ENCODE measurements at places on chromosomes 12 and 14. TPM values are rescaled to one million over a fixed set of nuclear protein-coding genes. Genes with fewer than 3 reads are reported as not detected.

Gene TAOK3
- 57.8 TPM for total RNA-seq

Gene RFLNA
- 1.3 TPM for total RNA-seq

Gene CPNE6
- total RNA-seq = not detected

Gene PLBD1
- total RNA-seq = 19.8 TPM

Gene FAM222A
- 7.3 TPM for total RNA-seq

Gene P2RX2
- 0.48 TPM for total RNA-seq

Gene CD163L1
- total RNA-seq = 14.9 TPM

Gene ARHGAP9
- 16.6 TPM for total RNA-seq

Gene MIA2
- 19.5 TPM for total RNA-seq

DNA sequence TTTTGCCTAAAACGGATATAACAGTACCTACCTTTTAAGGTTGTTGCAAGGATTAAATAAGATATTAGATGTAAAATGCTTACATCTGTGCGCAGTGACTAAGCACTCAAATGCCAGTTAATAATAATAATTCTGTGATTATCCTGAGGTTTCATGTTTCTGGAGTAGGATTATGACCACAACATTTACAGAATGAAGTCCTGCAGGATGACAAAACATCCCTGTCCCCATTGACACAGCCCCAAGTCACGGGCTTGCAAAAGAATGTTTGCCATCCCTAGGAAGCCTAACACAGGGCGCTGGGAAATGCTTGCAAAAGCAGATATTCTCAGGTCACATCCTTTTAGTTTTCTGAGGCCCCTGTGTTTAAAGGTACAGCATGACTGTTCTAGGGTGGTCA, 20.1 kb downstream of the SUSD6 start:
- DNase-seq = no peak
- H3K27me3 ChIP-seq = no peaks in the 10 kb centered on the region
- H3K27ac ChIP-seq = peak overlapping the region; percentile 37
- H3K4me1 ChIP-seq = peaks cover 16% of the 10 kb centered on the region

DNA sequence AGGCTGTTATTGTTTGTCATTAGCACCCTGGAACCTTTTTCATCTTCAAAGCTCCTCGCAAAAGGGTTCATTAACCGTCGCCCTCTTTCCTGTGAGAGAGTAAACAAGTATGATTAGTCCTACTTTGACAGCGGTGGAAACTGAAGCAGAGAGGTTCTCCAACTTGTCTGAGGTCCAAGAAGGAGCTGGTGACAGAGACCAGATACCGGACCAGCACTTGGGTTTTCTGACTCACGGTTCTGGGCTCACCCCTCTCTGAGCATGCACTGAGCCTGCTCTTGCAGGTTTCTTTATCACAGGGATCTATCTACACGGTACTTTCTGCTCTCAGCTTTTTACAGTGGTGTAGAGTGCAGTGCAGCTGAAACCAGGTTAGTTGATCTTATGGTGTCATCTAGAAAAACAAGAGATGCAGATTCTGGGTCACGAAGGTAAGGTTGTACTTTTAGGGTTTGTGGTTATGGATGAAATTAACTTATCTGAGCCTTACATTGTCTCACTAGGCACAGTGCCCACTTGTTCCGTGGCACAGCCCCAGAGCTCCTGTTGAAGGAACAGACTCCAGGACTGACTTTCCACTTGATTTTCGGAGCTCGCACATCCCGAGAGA, 62.1 kb downstream of the PPP2R5C start:
- H3K36me3 ChIP-seq = no peaks in the 10 kb centered on the region
- H3K4me3 ChIP-seq = peak overlapping the region; percentile 21
- no peak for DNase-seq
- peak overlapping the region; percentile 79 for H3K27ac ChIP-seq
- no peaks in the 10 kb centered on the region for H3K27me3 ChIP-seq

GRCh38 chr12:76399040-76399439, 50.8 kb upstream of the BBS10 start:
- no peaks in the 10 kb centered on the region for H3K27me3 ChIP-seq
- no peak overlapping the region for H3K27ac ChIP-seq
- no peaks in the 10 kb centered on the region for H3K36me3 ChIP-seq

DNA sequence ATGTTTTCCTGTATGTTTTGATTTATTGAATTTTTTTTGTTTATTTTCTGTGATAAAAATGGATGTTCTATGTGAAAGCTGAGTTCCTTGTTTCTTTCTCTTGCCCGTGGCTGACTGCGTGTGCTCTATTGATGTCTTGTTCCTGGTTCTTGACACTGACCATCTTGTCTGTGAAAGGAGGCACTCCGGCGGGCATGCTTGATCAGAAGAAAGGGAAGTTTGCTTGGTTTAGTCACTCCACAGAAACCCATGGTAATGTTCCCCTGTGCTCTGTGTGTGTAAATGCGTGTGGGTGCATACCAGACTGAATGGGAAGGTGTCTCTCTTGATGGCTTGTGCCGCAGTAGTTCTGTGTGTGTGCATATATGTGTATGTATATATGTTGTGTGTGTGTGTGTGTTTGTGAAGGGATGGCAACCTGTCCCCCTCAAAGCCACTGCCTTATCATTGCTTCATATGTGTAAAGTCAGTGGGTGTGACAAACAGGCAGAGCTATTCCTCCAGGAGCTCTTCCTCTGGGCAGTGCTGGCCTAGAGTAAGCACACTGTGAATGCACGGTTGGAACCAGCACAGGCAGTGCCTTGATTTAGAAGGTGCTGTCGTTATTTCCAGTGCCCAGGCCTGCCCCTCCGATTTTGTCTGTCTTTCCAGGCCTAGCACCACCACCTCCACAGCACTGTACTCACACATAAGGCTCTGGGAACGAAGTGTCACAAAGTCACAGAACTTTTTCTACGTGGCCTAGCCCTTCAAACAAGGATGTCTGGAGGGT, 247.3 kb upstream of the FKBP4 start:
- no peaks in the 10 kb centered on the region for H3K4me1 ChIP-seq
- no peaks in the 10 kb centered on the region for H3K36me3 ChIP-seq
- no peak overlapping the region for H3K4me3 ChIP-seq
- DNase-seq = no peak
- H3K27me3 ChIP-seq = no peaks in the 10 kb centered on the region

DNA sequence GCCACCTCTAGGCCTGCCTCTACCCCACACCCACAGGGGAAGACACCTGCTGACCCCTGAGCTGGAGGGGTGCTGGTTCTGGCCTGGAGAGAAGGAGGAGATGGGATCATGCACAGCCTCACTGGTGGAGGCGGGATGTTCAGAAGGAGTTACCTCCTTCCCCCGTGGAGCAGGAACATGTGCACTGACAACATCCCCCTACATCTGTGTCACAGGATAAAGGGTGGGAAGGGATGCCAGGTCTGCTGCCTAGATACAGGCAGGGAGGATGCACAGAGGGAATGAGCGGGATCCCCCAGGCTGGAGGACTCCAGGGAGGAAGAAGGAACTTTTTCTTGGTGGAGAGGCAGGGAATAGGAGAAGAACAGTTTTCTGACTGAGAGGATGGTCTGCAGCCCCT, 8.8 kb downstream of the NRXN3 start:
- no peaks in the 10 kb centered on the region for H3K4me1 ChIP-seq
- H3K27me3 ChIP-seq = peaks cover 12% of the 10 kb centered on the region
- H3K4me3 ChIP-seq = no peak overlapping the region
- no peak for DNase-seq
- H3K27ac ChIP-seq = no peak overlapping the region

GRCh38 chr14:96409701-96410100, 17.8 kb downstream of the AK7 start:
- no peaks in the 10 kb centered on the region for H3K27me3 ChIP-seq
- no peak overlapping the region for H3K27ac ChIP-seq
- no peak overlapping the region for H3K4me3 ChIP-seq
- no peak for DNase-seq

- no peak overlapping the region for H3K27ac ChIP-seq
- no peaks in the 10 kb centered on the region for H3K36me3 ChIP-seq
- no peak overlapping the region for H3K4me3 ChIP-seq
- H3K27me3 ChIP-seq = no peaks in the 10 kb centered on the region
- no peak for DNase-seq
- no peaks in the 10 kb centered on the region for H3K4me1 ChIP-seq
Measured at GRCh38 chr12:51475543-51475942, 50.9 kb downstream of the SLC4A8 start.

DNA sequence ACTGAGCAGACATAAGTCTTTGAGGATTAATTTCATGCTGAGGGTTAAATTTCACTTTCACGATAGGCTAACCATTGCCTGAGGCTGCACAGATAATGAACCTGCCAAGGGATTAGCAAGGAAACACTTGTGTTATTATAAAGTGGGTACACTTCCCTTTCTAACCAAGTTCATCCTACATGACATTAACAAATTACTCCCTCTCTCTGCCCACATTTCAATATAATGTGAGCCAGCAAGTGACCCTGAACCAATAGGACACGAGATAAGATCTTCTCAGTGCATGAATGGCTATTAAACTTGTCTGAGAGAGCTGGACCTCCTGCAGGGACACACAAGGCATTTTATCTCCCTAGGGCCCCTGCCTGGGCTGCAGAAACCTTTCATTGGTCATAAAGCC, 173.5 kb downstream of the PAX9 start:
- DNase-seq = no peak
- H3K27me3 ChIP-seq = no peaks in the 10 kb centered on the region
- H3K4me3 ChIP-seq = no peak overlapping the region
- H3K27ac ChIP-seq = no peak overlapping the region

DNA sequence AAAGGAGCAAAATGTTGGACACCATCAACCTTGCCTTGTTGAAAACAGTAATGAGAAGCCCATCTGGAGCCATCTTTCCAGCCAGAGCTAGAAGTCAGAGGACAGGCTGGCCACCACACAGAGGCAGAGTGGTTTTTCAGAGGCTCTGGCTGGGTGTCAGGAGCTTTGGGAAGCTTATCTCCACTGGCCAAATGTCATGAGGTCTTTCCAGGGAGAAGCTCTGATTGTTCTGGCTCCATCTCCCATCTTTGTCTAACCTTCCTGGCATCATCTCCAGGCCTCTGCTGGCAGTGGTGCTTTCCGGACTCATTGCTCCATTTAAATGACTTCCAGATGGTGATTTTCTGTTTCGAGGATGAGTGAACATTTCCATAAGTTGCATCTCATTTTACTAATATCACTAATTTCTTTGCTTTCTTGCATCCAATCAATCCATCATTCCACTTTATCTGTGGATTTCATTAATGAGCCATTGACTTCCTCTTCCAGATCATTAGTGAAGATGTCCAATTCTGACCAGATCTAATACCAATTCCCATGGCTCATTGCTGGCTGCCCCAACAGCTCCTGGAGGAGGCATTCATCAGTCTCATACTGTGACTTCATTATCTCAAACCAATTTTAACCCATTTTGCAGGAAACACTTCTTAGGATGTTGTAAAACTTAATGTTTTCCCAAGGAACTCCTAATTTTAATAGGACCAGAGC, 35.3 kb upstream of the TMTC1 start:
- no peaks in the 10 kb centered on the region for H3K36me3 ChIP-seq
- no peaks in the 10 kb centered on the region for H3K27me3 ChIP-seq
- H3K27ac ChIP-seq = no peak overlapping the region
- H3K4me3 ChIP-seq = no peak overlapping the region
- no peak for DNase-seq
- no peaks in the 10 kb centered on the region for H3K4me1 ChIP-seq

- no peak overlapping the region for H3K4me3 ChIP-seq
- no peaks in the 10 kb centered on the region for H3K27me3 ChIP-seq
- DNase-seq = no peak
- no peaks in the 10 kb centered on the region for H3K4me1 ChIP-seq
Measured at GRCh38 chr12:958588-959123, 9.2 kb upstream of the RAD52 start.

DNA sequence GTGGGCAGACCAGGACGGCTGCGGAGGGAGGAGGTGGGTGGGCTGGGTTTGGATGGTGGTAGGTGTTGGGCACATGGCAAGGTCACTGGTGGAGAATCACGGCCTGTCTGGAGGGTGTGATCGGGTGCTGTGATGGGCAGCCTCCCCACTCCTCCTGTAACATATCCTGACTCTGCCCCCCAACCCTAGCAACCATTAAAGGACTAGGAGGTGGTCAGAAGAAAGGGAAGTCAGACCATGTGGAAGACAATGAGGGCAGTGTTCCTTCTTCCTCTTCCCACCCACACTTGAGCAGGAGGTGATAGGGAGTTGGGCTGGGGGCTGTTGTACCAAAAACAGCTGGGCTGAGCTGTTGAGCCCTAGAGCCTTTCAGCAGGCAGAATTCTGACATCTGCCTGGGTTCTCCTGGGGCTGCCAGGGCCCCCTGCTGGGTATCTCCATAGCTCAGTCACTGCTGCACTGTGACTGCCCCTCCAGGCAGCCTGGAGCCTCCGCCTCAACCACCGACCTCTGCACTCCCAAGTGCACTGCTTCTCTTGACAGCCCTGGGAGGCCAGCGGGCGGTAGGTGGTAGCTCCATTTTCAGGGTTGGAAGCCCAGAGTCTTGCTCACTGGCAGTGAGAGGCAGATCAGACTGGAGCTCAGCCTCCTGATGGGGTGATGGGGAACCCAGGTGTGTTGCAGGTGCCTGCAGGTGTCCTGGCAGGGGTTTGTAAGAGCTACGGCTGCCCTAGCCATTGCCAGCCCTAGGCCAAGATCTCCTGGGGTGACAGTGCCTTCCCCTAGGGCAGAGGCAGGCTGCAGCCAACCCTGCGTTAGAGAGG, 15.4 kb downstream of the VASH1 start:
- peak; percentile 13 for DNase-seq
- H3K4me1 ChIP-seq = peaks cover 6% of the 10 kb centered on the region
- no peak overlapping the region for H3K27ac ChIP-seq
- H3K27me3 ChIP-seq = no peaks in the 10 kb centered on the region

GRCh38 chr14:33279865-33280264, 341.2 kb downstream of the NPAS3 start:
- no peaks in the 10 kb centered on the region for H3K4me1 ChIP-seq
- DNase-seq = no peak
- H3K27me3 ChIP-seq = no peaks in the 10 kb centered on the region
- H3K27ac ChIP-seq = no peak overlapping the region
- no peak overlapping the region for H3K4me3 ChIP-seq
- no peaks in the 10 kb centered on the region for H3K36me3 ChIP-seq

- H3K27ac ChIP-seq = peak overlapping the region; percentile 99
- H3K4me3 ChIP-seq = peak overlapping the region; percentile 97
- no peaks in the 10 kb centered on the region for H3K36me3 ChIP-seq
- no peaks in the 10 kb centered on the region for H3K4me1 ChIP-seq
- no peak for DNase-seq
- no peaks in the 10 kb centered on the region for H3K27me3 ChIP-seq
Measured at GRCh38 chr12:69238589-69239351, 599 bp upstream of the CPSF6 start.

GRCh38 chr12:38949363-38949762, 44.0 kb upstream of the CPNE8 start:
- no peaks in the 10 kb centered on the region for H3K36me3 ChIP-seq
- no peak overlapping the region for H3K27ac ChIP-seq
- no peak for DNase-seq
- H3K27me3 ChIP-seq = no peaks in the 10 kb centered on the region

- DNase-seq = peak; percentile 77
- peak within 1 kb of the TSS; percentile 88 for H3K27ac ChIP-seq
- H3K27me3 ChIP-seq = no peaks in the 10 kb centered on the region
- H3K4me1 ChIP-seq = no peaks in the 10 kb centered on the region
- no peaks in the 10 kb centered on the region for H3K36me3 ChIP-seq
- H3K4me3 ChIP-seq = peak within 1 kb of the TSS; percentile 70
Measured at GRCh38 chr14:60164712-60165546, at the start of gene DHRS7. Gene DHRS7 (minus strand): TSS chr14:60165398. CDS start chr14:60165309, 89 bp downstream.
